Myocyte (in vitro differentiated cells): ENCODE measurements at places on chromosomes 16 and 17.
A peak's percentile ranks its signal among the peaks of the same experiment; 100 is the strongest.

GRCh38 chr16:25925421-25925820, 233.7 kb downstream of the HS3ST4 start:
- DNase-seq, result no peak

GRCh38 chr16:3007957-3008689, 4.6 kb upstream of the CLDN9 start:
- DNase-seq, result no peak

DNA sequence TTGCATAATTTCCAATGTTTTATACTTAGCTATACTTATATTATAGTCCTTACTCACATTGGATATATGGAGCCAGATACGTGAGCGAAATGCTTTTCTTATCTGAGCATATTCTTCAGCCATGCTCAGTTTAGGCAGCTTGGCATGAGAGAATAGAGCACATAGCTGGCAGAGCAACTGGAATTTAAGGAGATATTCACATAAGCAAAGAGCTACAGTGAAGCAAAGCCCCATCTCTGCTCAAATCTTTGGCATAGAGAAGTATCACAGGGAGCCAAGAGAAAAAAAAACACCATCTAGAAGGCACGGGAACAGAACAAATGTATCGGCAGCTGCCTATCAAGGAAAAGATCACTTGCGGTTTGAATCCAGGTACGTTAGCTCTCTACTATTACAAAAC, 734.2 kb upstream of the KIF2B start:
- DNase-seq, result no peak

DNA sequence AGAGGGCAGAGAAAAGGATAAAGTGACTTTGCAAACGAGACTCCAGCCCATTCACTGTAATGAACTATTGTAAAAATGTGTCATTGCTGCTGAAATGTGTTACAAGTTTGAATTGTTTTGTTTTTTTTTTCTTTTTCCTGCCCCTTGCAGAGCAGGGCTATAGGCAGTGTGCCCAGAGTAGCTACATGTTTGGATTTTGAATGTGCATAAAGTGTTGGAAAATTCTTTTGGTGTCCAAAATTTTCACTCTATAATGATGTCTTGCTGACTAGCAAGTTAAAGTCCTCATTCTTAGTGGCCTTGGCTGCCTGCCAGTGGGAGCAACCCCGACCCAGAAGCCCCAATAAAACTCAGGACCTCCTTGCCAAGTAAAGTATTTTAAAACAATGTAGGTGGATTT, 66.5 kb downstream of the IGF2BP1 start:
- no peak for DNase-seq

GRCh38 chr17:50627782-50628601, 6.7 kb upstream of the ABCC3 start:
- no peak for DNase-seq

GRCh38 chr16:88835818-88836217, 20.9 kb downstream of the GALNS start:
- no peak for DNase-seq

DNA sequence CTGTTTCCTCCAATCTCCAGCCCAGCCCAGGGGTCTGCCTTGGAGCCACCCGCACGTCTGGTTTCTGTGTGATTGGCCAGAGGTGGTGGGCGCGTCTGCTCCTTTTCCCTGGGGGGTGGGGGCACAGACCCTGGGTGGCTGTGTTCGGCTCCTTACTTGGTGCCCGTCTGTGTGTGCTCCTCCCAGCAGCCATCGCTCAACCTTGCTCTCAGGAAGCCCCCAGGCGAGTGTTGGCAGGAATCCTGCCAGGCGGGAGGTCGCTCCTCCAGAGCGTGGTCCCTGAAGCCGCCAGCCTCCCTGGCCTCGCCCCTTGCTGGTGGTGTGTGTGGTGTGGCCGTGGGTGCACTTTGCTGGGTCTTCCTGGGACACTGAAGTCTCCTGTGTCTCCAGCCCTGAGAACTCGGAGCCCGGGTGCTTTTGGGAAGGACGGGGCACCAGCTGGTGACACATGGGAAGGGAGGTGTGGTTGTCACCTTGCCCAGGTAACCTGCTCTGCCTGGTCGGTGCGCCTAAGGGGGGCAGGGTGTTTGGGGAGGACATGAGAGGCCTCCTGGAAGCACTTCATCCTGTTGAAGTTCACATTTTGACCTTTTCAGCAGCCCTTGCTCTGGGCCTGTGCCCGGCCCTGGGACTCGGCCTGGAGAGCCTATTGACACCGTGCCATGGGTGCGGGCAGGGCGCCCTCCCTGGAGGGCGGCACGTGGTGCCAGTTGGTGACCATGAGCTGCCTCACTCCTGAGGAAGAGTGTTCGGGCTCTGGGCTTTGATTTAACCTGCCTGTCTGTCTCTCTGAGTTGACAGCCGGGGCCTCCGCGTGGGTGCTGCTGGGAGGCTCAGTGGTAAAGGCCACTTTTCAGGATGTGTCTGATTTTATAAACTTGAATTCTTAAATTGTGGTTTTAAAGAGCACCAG, 49.0 kb upstream of the ZNF750 start:
- no peak for DNase-seq

GRCh38 chr17:34303606-34304005, 15.6 kb upstream of the CCL8 start:
- no peak for DNase-seq

DNA sequence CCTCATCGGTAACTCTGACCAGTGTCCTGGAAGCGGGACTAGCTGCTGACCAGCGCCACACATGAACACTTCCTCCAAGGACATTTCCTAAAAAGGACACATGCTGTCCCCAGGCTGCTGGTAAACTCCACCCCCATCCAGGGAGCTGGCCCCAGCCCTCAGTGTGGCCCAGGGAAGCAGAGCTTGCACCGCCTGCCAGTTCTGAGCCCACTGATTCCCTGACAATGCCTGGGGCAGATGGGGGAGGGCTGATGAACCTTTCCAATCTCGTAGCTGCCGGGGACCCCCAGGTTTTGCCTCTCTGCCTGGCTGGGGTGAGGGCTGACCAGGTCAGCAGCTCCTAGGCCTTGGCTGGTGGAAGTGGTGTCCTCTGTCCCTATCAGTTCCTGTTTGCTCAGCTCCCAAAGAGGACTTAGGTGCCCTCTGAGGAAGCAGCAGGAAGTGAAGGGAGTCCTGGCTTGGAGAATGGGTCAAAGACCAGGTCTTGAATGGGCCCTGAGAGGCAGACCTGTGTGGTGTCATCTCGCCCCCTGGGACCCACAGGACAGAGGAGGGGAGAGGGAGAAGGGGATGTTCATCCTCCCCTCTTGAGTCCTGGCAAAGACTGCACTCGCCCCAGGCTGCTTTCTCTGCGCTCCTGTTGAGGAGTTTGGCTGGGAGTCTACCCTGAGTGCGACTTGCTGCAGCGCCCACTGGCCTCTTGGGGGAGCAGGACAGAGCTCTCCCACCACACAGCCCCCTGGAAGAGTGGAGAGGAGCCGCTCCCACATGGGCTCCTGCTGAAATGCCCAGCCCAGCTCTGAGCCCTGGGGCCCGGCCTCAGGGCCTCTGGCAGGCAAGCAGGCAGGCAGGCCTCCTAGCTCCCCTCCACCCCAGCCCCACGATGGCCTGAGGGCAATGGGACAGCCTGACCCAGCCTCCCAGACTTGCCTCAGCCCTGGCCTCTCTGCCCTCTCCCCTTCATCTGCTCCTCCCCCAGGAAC, 16.8 kb downstream of the PDK2 start:
- DNase-seq, result no peak

DNA sequence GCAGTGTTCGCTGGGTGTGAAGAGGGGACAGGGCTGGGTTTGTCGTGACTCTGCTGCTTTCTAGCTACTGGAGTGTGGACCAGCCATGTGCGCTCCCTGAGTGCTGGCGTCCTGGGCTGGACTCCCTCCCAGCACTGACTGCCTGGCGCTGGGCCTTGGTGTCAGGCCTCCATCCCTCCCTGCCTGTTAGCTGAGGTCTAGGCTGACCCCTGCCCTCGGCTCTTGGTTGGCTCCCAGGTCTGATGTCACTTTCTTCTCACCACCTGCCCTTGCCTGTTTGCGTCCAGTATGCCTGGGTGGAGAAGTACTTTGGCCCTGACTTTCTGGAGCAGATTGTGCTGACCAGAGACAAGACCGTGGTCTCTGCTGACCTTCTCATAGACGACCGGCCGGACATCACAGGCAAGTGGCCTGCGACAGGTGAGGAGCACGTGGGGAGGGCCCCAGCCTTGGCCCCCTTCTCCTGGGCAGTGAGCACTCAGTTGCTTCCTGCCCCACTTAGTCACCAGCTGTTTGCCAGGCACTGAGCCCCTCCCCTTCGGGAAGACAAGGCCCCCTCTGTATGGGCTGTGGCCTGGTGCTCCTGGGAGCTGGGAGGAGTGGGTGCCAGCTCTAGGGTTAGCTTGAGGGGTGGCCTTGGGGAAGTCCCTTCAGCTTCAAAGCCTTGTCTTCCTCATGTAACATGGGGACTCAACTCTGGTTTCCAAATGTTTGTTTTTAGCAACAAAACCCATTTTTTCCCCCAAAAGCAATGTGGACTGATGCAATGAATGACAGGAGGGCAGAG, 41.5 kb downstream of the NT5M start:
- DNase-seq, result peak; percentile 79

- no peak for DNase-seq
These were observed 130.6 kb downstream of the NLK start for GRCh38 chr17:28173031-28173561.

GRCh38 chr16:67961551-67961957, 6.9 kb downstream of the SLC12A4 start:
- peak; percentile 71 for DNase-seq

GRCh38 chr16:30066761-30067583, 1.4 kb downstream of the ALDOA start:
- peak; percentile 90 for DNase-seq

DNA sequence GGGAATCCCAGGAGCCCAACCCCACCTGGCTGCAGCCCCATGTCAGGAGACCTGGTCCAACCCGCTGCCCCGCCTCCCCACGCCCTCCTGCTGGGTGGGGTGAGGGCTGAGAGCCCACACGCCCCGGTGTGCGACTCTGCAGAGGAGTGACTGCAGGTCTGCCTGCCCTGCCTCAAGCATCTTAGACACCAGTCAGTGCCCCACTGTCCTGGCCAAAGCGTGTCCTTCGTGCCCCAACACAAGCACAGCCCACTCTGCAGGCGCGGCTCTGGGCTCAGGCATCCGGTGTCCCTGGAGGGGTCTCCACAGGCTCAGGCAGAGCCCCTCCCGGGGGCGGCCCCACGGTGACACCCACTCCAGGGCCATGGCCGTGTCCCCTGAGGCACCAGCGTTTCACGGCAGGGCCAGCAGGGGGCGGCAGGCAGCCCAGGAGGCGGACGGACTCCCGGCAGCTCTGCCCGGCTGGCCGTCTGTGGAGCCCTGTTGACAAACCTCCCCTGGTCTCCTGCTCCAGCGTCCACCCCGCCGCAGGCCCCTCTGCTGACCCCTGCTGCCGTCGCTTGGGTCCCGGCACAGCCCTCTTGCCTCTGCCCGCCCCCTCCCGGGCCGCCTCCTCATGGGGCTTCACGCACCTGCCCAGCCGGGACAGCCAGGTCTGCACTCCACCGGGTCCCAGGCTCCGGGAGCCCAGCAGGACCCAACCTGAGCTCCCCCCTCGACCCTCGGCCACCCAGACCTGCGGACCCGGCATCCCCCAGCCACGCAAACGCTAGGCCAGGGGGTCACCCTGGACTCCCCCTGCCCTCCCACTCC, 8.6 kb upstream of the UBE2I start:
- DNase-seq, result peak; percentile 65

DNA sequence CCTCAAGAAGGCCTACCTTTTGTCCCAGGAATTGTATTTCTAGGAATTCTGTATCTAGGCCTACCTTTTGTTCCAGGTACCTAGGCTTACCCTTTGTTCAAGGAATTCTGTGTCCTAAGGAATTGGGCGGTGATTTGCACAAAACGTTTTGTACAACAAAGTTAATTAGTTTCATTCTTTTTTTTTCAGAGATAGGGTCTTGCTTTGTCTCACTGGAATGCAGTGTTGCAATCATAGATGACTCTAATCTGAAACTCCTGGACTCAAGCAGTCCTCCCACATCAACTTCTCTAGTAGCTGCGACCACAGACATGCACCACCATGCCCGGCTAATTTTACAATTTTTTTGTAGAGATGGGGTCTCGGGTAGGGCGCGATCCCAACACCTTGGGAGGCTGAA, 7.0 kb downstream of the CDR2L start:
- DNase-seq, result no peak

- DNase-seq, result no peak
These were observed 2.2 kb downstream of the MT3 start for GRCh38 chr16:56591377-56592060.

- DNase-seq, result peak; percentile 30
These were observed 65.3 kb downstream of the SLC39A11 start for GRCh38 chr17:73027130-73027741.

DNA sequence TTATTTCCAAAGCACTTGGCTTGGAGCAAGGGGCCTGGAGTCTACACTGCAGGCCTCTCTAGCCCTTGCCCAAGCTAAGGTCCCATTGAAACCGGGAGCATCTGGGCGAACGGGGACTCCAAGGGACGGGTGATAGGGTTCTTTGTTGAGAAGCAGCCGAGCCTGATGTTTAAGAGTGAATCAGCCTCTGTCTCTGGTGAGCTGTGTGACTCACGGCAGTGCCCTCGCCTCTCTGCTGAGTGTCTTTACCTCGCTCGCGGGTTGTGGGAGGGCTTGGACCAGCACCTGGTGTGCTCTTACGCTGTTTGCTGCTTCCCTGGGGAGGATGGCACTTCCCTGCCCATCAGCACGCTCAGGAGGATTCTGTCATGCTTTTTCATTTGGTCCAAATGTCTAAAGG, 1.3 kb downstream of the HGS start:
- DNase-seq, result peak; percentile 42

DNA sequence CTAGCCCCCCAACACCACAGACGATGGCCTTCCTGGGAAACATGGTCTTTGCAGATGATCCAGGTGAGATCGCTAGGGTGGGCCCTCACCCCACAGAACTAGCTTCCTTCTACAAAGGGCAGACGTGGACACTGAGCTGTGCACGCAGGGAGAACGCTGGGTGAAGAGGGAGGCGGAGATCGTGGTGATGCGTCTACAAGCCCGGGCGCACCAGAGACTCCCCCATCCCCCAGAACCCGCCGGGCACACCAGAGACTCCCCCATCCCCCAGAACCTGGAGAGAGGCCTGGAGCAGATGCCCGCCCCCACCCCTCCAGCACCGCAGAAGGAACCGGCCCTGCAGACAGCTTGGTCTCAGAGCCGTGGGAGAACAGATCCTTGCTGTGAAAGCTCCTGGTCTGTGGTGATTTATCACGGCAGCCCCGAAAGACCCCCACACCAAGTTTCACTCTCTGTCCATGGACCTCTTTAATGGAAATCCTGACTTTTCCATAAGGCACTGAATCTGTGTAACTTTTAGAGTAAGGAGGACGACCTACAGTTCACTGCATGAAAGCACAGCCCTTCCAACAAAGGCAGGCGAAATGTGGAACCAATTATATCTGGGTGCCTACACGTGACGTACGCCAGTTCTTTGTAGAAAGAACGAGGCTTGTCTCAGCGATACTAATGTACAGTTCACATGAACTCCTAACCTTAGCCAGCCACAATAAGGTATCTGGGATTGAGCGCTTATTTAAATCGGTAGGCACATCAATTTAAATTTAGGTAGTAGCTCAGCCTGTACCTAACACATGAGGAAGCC, 88.5 kb downstream of the ANKRD11 start:
- no peak for DNase-seq

DNA sequence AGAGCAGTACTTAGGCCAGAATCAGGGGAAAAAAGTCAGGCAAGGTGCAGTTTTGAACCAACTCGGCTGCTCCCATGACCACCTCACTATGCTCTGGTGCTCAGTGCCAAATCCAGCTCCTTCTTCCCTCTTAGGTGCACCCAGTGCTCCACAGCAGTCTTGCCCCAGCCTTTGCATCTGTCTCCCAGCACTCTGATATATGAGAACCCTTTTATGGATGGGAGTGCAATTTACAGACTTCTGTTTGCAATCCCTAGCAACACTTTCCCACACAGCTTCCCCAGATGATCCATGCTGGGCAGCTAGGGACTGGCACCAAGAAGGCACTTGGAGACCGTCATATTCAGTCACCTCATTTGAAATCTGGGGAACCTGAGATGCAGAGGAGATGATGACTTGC, 267.9 kb upstream of the CCL2 start:
- no peak for DNase-seq
